ENCODE measurements at places on chromosomes 16 and 17.

DNA sequence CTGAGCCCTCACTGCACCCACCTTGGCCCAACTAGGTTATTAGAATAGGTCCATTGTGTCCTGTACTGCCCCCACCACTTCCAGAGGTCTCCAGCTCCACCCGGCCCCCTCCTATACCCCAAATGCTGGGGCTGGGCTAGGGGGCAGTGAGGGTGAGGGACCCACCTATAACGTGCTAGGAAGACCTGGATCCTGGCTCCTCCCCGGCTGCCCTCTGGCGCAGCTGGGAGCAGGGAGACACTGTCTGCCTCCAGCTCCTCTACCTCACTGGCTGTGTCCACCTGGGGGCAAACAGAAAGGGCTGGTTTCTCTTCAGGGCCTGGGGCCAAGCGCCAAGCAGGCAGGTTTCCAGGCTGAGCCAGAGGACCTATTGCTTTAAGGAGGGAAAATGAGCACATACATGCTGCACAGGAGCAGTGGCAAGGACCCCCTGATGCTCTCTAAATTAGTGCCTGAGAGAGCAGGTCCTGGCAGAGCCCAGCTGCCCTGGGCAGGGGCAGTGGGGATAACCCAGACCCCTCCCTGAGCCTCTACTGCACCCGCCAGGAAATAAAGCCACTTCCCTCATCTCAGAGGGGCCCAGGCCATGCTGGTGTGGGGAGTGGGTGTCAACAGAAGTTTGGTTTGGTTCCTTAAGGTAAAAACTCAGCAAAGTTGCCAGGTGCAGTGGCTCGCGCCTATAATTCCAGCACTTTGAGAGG lies 12.2 kb downstream of the TSPOAP1 start:
- no peak for DNase-seq

DNA sequence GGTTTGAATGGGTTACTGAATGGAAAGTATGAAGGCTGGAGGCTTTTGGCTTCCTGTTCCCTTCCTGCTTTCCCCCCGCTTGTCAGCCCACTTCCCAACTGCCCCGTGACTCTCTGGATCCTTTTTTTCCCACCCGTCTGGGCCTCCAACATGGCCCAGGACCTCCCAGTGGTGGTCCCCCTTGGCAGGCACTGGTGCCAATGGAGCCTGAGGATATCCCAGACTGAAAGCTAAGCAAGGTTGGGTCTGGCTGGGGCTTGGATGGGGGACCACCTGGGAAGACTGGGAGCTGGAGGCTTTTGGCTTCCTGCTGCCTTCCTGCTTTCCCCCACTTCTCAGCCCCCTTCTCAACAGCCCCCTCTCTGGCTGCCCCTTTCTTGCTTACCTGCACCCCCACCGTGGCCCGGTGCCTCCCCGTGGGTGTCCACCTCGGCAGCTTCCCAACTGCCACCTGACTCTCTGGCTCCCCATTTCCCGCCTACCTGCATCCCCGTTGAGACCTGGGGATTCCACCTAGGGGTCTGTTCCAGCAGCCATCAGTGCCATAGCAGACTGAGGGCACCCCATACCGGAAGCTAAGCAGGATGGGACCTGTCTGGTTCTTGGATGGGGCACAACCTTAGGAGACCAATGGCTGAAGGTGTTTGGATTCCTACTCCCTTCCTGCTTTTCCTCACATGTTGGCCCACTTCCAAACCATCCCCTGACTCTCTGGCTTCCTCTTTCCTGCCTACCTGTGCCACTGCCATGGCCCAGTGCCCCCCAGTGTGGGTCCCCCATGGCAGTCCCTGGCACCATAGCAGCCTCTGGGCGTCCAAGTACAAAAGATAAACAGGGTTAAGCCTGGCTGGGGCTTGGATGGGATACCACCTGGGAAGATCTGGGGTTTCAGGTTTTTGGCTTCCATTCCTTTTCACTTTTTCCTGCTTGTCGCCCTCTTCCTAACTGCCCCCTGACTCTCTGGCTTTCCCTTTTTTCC lies 2295.3 kb downstream of the TP53TG3F start:
- DNase-seq, result no peak

- peak; percentile 76 for DNase-seq
Observed at GRCh38 chr17:69516911-69517310, 102.4 kb downstream of the MAP2K6 start.

DNA sequence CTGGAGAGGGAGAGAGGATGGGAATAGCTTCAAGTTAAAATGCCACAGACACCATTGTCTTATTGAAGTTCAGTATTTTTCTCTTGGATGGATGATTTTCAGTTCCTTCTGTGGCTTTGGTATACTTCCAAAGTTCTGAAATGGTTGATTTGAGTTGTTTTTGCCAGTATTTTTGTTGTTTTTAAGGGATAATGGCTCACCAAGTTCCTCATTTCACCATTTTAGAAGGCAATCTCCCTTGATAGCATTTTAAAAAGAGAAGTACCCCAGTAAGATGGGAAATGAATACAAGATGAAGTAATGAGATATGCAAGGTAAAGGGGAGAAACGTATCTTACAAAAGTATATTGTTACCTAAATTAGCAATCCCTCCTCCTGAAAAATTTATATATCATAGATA lies 18.5 kb upstream of the SPDYE4 start:
- no peak for DNase-seq

DNA sequence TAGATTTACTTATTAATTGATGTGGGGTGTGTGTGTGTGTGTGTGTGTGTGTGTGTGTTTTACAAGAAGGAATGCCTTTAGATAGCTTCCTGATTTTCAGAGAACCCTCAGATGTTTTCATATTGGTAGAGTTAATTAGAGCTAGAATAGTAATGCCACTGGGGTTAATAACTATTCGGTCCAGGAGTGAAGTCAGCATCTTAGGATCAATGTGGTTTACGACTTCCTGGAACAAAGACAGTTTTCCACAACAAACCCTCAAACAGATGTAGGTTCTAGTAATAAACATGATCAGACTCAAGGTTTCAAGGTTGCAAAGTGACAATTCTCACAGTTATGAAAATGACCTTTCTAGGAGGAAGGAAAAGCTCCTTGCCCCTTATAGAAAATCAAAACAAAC lies 12.2 kb upstream of the SLC52A1 start:
- DNase-seq, result no peak

DNA sequence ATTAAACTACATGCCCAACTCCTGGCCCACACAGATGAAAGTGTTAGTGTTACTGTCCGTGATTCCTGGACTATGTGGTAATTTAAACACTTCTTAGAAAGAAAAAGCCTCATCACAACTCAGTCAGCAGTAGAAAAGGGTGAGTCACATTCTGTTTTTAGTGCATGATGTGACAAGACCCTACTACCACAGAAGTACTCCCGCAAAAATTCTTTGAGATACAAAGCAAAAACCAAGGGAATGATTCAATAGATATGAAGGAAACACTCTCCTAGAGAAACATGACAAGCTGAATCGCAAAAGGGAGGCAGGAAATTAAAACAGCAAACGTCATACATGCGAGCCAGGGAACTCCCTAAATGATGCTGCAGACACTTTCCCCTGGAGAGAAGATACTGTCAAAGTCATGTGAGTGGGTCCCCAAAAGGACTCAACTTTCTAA lies 14.4 kb downstream of the SNN start:
- no peak for DNase-seq

- no peak for DNase-seq
Observed at GRCh38 chr17:73069164-73069770, 23.2 kb downstream of the SLC39A11 start.

DNA sequence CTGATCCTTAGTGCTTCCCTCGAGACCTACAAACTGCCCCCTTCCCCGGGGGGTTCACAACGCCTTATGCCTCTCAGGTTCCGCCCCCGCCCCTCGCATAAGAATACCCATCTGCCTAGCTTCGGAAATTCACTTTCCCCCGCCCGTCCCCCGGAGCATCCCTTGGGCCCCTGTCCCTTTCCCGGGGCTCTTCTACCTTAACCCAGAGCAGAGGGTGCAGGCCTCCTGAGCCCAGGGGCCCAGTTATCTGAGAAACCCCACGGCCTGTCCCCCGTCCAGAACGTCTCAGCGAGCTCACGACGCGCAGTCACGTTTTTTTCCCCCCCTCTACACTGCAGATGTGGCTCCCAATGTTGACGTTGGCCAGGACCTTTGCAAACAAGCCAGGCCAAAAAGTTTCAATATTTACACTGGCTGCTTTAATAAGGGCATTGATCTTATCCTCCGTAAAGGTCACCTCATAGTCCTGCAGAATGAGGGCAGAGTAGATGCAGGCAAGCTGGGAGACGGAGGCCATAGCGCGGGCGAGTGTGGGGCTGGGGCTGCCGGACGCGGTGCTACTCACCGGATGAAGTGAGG lies 1.4 kb upstream of the NBR1 start:
- no peak for DNase-seq

DNA sequence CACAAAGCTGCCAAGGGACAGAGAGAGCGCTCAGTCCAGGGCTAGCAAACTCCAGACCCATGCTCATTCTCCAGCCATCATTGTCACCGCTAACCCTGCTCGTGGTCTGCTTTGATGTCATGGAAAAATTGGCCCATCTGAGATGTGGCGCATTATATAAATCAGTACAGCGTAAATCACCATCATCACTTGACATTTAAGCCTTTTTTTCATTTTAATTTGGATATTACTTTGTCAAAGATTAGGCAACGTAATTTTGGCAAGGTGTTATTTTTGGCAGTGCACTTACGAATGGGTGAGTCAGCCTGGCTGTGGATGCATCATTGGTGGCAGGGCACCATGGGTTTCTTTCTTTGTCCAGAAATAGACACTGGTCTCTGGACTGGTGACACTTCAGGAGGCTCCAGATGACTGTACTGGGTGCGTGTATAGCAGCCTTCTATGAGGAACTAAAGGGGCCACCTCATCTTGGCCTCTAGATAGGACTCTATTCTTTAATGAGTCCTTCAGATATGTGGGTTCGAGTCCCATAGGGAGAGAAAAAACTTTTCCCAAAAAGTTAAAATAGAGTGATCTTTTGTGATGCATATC lies 166.3 kb downstream of the MSI2 start:
- no peak for DNase-seq

GRCh38 chr17:49337884-49338283 lies 24.2 kb downstream of the ZNF652 start:
- no peak for DNase-seq

GRCh38 chr17:3024346-3024745 lies 39.1 kb downstream of the OR1D5 start:
- DNase-seq, result no peak

DNA sequence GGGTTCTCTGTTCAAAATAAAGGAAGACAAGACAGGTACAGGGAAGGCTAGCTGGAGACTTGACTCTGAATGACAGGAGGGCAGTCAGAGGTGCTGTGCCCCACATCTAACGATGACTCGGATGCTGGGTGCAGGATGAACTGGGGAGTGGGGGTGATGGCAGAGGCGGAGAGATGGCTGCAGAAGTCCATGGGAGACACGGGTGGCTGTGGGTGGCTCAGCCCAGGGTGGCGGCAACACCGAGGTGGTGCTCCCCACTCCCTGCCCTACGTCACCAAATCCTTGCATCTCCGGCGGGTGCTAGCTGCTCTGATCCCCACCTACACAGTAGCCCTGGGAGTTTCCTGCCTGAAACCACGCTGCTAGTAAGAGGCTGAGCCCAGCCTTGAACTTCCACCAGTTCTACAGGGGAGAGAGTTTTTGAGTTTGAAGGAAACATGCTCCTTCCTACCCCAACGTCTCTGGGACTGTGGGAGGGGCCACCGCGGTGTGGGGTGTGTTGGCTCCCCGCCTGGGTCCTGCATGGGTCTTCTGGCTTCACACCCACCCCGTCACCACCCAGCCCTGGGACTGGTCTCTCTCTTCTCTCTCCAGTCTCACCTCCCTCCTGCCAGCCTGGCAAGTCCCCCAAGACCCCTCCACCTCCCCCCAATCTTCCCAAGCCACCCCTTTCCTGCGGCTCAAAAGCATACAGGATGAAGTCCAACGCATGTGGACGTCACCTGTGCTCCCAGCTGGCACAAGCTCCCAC lies 4.5 kb downstream of the GSG1L start:
- DNase-seq, result no peak

DNA sequence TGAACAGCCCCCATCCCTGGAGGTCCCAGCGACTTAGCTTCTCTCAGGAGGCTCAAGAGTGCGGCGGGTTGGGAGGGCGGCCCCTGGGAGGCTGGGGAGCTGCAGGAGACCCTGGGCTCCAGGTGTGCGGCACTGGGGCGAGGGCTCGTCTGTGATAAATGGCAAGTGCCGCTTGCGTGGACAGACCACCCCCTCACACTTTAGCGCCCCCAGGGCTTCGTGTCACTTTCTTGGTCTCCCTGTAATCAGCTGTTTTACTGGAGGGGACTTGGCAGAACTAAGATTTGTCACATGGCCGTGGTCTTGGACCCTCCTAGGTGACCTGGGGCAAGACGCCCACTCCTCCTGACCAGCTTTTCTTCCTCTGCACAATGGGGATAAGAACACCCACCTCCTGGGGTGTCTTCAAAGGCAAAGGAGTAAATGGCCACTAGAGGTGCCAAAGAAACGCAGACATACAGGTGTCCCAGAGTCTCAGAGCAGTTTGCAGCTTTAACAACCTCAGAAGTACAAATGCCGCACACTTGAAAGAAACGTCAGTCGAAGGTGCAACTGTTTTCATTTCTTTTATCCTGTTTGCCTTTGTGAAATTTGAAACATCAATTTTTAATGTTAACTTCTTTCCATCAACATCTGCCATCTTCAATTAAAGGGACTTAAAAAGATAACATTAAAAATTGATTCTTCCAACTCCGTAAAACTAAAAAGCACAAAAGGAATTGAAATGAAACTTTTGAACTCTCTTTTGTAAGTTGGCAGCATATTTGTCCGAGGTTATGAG lies 946 bp downstream of the OSGIN1 start:
- peak; percentile 40 for DNase-seq

GRCh38 chr16:58516768-58517107 lies 1.4 kb downstream of the SETD6 start:
- no peak for DNase-seq

DNA sequence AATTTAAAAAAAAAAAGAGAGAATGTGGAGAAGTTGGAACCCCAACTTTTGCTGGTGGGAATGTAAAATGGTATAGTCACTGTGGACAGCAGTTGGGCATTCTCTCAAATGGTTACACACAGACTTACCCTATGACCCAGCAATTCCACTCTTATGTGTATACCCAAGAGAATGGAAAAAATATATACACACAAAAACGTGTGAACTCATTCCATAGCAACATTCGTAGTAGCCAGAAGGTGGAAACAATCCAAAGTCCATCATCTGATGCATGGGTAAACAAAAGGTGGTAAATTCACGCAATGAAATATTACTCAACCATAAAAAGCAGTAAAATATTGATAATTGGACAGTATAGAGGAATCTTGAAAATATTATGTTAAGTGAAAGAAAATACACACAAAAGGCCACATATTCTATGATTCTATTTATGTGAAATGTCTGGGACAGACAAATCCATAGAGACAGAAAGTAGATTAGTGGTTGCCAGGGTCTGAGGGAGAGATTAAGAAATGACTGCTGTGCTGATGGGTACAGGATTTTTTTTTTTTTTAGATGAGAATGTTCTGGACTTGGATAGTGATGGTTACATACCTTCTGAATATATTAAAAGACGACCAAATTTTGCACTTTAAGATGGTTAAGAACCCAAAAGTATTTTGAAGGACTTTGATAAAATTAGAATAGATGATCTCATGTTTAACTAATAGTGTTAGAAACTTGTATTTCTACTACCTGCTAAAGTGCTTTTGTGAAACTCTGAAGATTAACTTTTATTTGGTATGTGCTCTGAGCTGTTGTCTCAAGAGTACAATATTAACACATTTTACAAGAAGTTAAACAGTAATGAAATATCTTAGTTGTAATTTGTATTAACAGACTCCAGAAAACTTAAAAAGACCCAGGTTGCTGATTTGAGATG lies 60.9 kb downstream of the MRTFB start:
- DNase-seq, result no peak

GRCh38 chr16:73051226-73051625 lies 3.3 kb upstream of the ZFHX3 start:
- DNase-seq, result no peak

- no peak for DNase-seq
Observed at GRCh38 chr17:27573971-27574525, 56.9 kb upstream of the LGALS9 start.

All from NCI-H526 (cell line).